SJSA1 (cell line): ENCODE measurements at places on chromosomes 13 and 19. TPM values are rescaled to one million over a fixed set of nuclear protein-coding genes. Genes with fewer than 3 reads are reported as not detected.

The SIGLEC11 gene
- not detected in 2 replicates for total RNA-seq

- DNase-seq: no peak
These were observed 35.1 kb downstream of the ATP4B start for GRCh38 chr13:113622791-113623490.

The IRGQ gene
- total RNA-seq: 35.1 and 36.2 TPM in 2 replicates

The SHISA2 gene
- total RNA-seq: 1.3 and 2.6 TPM in 2 replicates

- DNase-seq: no peak
These were observed 321.1 kb upstream of the EDNRB start for GRCh38 chr13:78239714-78240113.

The SCAF1 gene
- 23.2 and 27.3 TPM in 2 replicates for total RNA-seq

The CD37 gene
- total RNA-seq: not detected in 2 replicates

DNA sequence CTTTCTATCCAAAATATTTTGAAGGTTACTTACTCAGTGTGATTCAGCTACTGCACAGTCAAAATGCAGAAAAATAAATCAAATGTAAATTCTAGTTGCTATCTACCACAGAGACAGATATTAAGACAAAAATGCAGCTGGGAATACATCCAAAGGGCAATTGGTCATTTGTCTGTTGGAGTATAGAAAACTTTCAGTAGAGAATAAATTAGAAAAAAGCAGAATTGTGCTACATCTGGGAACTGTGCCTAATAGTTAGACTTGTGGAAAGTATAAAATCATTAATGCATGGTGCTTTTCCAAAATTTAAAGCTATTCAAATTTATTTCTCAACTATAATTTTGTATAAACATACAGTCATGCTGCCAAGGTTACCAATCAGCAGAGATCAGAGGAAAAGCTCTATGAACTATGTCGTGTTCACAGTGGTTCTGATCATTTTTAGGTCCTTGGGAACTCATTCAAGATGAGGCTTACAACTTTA lies 1635.8 kb downstream of the PCDH9 start:
- DNase-seq: no peak

DNA sequence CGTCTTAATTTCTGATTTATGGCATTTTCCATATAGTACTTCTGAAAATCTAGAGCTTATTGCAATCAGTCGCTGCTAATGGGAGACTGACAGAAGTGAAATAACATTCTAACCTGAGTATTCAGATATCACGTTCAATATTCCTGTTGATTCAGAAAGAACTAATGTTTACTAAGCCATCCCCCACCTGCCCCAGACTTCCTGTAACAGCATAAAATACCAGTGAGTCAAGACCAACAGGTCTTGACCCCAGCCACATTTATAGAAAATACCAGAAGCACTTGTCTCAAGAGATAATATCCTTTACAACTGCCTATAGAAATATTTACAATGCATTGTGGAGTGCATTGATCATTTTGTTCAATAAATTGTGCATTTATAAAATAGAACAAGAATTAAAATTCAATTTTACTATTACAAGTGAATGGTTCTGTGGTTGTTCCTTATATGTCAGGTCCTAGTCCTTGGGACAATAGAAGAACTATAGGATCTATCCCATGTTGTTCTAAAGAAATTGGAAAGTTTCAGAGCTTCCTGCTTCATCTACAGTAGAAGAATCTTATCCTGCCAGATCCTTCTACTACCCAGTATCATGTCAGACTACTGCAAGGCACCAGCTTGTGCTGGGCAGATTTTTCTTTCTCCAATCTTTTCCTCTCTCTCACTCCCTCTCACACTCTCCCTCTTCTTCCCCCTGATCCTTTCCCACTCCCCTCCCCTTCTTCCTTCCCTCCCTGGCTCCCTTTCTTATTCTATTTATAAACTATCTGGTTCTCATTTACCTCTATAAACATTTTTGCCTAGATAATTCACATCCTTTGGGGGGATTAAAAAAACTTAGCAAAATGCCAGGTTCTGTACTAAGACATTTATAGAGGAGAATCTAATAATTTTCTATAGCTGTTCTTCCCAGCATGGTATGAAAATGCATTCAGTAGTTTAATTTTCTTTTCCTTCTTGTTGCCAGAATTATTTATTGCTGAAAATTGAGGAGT lies 629.9 kb downstream of the DIAPH3 start:
- no peak for DNase-seq

DNA sequence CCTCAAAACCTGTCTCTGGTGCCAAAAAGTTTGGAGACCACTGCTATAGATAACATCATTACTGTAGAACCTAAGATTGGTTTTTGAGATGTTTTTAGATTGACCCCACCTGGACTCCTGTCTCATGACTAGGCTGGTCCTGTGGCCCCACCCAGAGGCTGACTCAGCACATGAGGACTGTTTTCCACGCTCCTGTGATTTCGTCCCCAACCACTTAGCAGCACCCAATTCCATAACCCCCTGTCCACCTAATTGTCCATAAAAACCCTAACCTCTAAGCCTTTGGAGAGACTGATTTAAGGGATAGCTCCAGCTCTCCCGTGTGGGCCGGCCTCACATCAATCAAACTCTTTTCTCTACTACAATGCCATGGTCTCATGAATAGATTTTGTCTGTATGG lies 25.6 kb upstream of the GAS6 start:
- DNase-seq: no peak

The SELENOV gene
- not detected in 2 replicates for total RNA-seq
